ENCODE measurements at places on chromosomes 3 and 15. TPM values are rescaled to one million over a fixed set of nuclear protein-coding genes. Genes with fewer than 3 reads are reported as not detected.

DNA sequence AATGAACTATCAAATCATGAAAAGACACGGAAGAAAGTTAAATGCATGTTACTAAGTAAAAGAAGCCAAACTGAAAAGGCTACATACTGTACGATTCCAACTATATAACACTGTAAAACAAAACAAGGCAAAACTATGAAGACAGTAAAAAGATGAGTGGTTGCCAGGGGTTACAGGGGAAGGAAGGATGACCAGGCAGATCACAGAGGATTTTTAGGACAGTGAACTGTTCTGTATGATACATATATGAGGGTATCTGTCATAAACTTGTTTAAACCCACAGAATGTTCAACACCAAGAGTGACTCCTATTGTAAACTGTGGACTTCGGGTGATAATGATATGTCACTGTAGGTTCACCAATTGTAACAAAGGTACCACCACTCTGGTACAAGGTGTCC, 60.6 kb downstream of the CHSY1 start:
- no peak for DNase-seq

Gene OXTR
- total RNA-seq = 150 TPM

Gene CELF6
- total RNA-seq = not detected

DNA sequence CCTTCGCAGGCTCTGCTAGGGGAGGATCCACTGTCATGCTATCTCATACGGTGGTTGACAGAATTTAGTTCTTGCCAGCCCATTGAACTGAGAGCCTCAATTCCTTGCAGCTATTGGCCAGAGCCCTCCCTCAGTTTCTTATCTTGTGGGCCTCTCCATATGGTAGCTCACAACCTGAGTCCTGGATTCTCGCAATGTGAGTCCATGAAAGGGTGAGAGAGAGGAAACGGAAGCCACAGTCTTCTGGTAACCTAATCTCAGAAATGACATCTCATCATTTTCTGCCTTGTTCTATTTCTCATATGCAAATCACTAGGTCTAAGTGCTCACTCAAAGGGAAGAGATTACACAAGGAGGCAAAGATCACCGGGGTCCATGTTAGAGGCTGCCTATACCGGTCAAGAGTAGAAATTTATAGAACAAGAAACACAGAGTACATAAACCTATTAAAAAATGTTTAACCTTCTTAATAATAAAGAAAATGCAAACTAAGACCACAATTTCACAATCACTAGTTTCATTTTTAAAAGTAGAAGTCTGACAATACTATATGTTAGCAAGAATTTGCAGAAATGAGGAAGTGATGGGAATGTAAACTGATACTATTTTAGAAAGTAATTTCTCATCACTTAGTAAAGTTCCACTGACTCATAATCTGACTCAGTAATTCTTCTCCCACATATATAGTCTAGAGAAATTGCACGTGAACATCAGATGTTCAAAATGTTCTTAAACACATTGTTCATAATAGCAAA, 378.4 kb upstream of the AGTR1 start:
- no peak for DNase-seq

DNA sequence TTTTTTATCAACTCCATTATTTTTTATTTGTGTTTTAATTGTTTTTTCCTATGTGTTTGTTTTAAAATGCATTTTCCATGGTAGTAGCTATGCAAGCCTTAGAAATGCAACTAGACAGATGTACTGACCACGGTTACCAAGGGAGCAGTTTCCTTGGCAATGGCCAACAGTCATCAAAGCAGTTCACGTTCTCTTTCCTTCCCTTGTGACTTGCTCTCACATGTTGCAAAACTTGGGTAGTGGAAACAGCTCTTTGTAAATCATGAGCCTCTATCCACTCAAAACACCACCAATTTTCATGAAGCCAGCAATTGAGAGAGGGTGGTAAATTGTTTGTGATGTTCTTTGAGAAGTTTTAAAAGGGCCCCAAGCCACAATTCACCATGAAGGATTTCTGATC, 499.4 kb upstream of the MDFIC2 start:
- DNase-seq = peak; percentile 73

DNA sequence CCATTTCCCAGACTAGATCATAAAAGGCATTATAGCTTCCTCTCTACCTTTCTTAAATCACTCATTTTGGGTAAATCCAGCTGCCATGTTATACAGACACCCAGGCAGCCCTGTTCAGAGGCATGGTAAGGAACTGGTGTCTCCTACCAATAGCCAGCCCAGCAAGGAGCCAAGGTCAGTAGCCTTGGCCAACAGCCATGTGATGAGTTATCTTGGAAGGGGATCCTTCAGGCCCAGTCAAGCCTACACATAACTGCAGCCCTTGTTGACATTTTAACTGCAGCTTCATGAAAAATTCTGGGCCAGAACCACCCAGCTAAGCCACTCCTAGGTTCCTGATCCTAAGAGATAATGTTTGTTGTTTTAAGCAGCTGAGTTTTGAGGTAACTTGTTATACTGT, 29.0 kb upstream of the ZMAT3 start:
- DNase-seq = no peak

Gene GP9
- not detected for total RNA-seq

DNA sequence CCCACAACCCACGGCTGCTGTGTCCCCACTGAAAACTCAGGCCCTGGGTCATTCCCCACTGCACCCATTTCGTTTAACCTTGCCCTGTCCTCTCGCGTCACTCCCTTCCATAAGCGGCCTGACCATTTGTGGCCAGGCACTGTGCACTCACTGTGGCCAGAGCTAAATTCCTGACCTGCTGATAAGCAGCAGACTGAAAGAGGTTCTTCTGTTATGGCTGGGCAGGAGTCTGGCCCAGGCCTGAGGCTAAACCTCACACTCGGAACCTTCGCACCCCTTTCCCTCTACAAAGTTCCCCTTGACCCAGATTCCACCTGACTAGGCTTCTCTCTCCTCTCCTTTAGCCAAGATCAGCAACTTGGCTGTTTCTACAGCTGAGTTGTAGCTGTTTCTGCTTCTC, 62.3 kb downstream of the ADAMTS17 start:
- DNase-seq = no peak
